ENCODE measurements at places on chromosomes 11 and 22.

- no peak for DNase-seq
These were observed 92.8 kb upstream of the LINC01488 start for GRCh38 chr11:69388661-69389060.

- no peak for DNase-seq
These were observed 129.5 kb downstream of the MICAL2 start for GRCh38 chr11:12239804-12240371.

DNA sequence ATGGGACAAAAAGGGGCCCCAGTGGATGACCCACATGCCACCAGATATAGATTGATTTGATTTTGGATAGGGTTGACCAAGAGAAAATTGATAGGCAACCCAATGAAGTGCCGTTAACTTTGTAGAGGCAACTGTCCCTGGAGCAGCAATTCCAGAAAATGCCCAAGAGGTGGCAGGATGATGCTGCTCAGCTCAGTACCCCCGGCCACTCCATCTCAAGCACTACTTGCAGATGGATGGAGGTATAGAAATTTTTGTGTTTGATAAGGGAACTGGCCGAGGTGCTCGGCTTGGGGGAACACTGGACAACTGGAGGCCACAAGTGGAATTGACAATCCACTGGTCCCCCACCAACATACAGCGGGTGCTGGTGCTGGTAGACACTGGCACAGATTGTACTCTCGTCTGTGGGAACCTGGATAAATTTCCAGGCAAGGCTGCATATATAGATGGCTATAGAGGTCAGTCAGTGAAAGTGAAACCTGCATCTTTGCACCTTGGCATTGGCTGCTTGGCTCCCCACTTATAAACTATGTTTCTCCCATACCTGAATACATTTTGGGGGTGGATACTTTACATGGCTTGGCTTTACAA lies 86.3 kb downstream of the CCDC83 start:
- no peak for DNase-seq

GRCh38 chr11:83168756-83169155 lies 11.8 kb downstream of the PCF11 start:
- DNase-seq: no peak

DNA sequence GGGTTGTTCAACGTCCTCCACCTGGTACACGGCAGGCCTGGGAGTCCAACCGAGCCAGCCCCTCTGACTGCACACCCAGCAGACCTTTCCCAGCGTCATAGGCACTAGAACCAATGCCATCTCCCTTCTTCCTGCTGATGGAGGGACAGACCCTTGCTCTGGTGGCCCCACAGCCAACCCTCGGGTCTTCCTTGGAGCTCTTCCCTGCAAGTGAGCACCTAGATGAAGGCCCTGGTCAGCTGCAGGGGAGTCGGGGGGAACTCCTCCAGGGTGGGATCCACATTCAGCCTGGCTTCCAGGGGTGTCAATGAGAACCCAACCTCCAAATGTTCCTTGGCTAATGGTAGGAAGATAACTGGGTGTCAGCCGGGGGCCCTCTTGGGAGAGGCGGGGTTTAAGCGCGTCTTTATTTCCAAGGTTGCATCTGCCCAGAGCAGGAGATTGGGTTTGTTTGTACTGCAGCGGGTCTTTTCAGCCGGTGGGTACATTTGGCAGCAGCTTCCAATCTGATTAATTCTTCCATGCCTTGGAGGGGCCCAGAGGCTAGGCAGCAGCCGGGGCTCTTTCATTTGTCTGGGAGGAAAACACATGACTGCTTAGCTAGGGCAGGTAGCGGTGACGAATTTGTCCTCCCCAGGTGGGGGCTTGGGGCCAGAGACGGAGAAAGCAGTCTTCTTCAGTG lies 56.0 kb upstream of the SHISAL1 start:
- DNase-seq: no peak

DNA sequence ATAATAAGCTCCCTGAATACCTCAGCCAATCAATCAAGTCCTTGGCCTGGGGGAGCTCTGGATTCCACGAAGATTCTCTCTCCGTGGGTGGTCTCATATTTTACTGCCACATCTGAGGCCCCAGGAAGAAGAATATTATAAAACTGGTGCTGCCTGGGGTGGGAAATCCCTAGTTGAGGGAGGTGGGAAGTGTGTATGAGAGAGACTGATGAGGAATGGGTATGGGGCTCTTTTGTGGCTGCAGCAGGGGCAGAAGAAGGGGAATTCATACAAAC lies 71.5 kb downstream of the SYN3 start:
- DNase-seq: no peak

DNA sequence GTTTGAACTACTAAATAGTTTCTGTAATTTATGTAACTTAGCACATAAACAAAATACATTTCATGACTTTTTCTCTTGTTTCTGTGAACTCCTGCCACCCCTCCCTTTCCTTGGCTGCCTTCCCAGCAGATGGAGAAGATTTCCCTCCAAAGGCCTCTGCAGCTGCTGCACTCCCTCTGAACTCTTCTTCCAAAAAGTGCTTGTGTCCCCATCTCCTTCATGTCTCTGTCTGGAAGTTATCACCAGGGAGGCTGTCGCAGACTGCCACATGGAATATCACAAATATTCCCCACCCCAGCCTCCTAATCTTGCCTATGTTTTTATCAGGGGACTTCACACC lies 1068.3 kb downstream of the OPCML start:
- DNase-seq: no peak
